Neuronal stem cell (in vitro differentiated cells): ENCODE measurements at places on chromosomes 4 and X.

GRCh38 chr4:120691536-120691935 is 231.0 kb downstream of the PRDM5 start:
- H3K4me3 ChIP-seq: no peak overlapping the region
- DNase-seq: no peak
- H3K27me3 ChIP-seq: no peaks in the 10 kb centered on the region
- no peak overlapping the region for H3K27ac ChIP-seq
- H3K4me1 ChIP-seq: no peaks in the 10 kb centered on the region

GRCh38 chr4:113467581-113467980 is 294.0 kb downstream of the CAMK2D start:
- no peaks in the 10 kb centered on the region for H3K36me3 ChIP-seq
- H3K4me3 ChIP-seq: no peak overlapping the region
- H3K27me3 ChIP-seq: no peaks in the 10 kb centered on the region
- peaks cover 4% of the 10 kb centered on the region for H3K4me1 ChIP-seq

GRCh38 chr4:26866781-26867180 is 6.1 kb downstream of the STIM2 start:
- H3K4me3 ChIP-seq: no peak overlapping the region
- H3K27ac ChIP-seq: no peak overlapping the region
- H3K4me1 ChIP-seq: no peaks in the 10 kb centered on the region
- no peak for DNase-seq
- no peaks in the 10 kb centered on the region for H3K27me3 ChIP-seq

DNA sequence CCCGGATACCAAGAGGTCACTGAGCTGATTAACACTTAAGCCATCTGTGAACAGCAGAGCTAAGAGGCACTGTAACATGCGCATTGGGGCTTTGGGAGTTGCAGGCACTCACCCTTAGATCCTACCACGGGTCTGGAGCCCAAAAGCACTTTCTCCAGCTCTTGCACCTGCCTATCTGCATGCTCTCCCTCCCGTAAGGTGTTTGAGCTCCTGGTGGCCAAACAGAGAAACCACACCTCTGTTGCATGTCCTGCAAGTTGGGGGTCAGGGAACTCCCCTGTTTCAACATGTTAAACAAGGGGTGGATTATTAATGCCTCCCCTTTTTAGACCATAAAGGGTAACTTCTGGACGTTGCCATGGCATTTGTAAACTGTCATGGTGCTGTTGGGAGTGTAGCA is 49.8 kb downstream of the GYPA start:
- H3K4me1 ChIP-seq: no peaks in the 10 kb centered on the region
- no peak overlapping the region for H3K4me3 ChIP-seq
- no peaks in the 10 kb centered on the region for H3K27me3 ChIP-seq
- no peak for DNase-seq
- no peak overlapping the region for H3K27ac ChIP-seq
- H3K36me3 ChIP-seq: no peaks in the 10 kb centered on the region

DNA sequence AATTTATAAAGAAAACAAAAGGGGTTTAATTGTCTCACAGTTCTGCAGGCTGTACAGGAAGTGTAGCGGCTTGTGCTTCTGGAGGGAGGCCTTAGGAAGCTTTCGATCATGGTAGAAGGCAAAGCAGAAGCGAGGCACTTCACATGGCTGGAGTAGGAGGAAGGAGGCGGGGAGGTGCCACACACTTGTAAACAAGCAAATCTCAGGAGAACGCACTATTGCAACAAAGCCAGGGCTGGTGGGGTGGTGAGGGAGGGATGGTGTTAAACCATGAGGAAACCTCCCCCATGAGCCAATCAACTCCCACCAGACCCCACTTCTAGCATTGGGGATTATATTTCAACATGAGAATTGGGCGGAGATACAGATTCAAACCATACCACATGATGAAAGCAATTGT is 1116.3 kb downstream of the FAT4 start:
- H3K36me3 ChIP-seq: no peaks in the 10 kb centered on the region
- H3K4me3 ChIP-seq: no peak overlapping the region
- no peak for DNase-seq
- no peak overlapping the region for H3K27ac ChIP-seq

DNA sequence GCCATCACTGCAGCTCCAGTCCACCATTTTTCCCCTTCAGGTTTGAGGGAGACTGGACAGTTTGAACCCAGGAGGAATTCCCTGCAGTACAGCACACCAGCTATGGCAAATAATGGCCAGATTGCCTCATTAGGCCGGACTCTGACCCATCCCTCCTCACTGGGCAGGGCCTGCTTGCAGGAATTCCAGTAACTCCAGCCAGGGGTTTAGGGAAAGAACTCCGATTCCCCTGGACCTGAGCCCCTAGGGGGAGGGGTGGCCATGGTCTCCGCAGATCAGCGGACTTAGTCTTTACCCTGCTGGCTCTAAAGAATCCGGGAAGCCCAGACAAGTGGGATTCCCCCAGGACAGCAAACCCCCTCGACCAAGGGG is 342.8 kb downstream of the DMD start:
- no peaks in the 10 kb centered on the region for H3K4me1 ChIP-seq
- no peak overlapping the region for H3K27ac ChIP-seq
- H3K4me3 ChIP-seq: no peak overlapping the region
- H3K36me3 ChIP-seq: no peaks in the 10 kb centered on the region

DNA sequence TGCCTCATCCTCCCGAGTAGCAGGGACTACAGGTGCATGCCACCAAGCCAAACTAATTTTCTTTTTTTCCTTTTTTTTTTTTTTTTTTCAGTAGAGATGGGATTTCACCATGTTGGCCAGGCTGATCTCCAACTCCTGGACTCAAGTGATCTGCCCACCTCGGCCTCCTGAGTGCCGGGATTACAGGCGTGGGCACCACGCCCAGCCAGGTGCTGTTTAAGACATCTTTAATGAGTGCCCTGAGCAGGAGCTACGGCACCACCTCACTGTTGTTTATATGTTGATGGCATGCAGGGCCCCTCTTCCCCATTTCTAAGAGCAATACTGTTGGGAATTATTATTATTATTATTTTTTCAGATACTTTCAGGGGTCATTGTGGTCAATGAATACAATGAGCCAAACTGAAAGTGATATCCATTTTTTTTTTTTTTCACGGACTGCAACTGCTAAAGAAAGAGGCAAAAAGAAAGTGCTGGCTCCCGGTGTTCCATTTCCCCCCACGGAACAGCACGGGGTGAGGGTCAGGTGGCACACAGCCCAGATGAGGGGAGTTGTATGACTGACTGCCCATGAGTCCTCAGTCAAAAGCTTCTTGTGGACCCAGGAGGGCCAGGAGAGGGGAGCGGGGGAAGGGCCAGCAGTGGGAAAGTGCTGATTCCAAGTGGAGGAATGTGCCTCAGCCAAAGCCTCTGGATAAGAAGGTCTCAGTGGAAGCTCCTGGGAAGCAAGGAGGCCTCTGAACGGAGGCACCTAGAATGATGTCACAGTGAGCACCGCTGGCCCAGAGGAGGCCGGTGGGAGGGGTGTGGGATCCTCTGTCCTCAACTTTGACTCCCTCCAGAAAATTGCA is 101.8 kb upstream of the HPF1 start:
- H3K27ac ChIP-seq: no peak overlapping the region
- peaks cover 4% of the 10 kb centered on the region for H3K4me1 ChIP-seq
- no peak overlapping the region for H3K4me3 ChIP-seq
- no peak for DNase-seq
- H3K36me3 ChIP-seq: no peaks in the 10 kb centered on the region

DNA sequence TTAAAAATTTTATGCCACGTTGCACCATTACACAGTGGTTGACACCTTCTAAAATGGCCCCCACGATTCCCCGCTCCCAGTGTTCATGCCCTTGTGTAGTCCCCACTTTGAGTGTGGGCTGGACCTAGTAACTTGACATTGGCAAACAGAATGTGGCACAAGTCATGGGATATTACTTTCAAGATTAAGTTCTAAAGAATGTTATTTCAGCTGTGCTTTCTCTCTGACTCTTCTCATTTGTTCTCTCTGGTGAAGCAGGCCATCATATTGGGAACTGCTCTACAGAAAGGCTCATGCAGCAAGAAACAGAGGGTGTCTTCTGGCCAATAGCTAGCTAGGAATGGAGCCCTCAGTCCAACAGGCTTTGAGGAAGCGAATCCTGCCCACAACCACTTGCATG is 67.1 kb downstream of the ATXN3L start:
- no peak overlapping the region for H3K27ac ChIP-seq
- no peak for DNase-seq
- no peaks in the 10 kb centered on the region for H3K27me3 ChIP-seq
- H3K4me3 ChIP-seq: no peak overlapping the region

GRCh38 chrX:155246748-155247147 is 17.5 kb downstream of the RAB39B start:
- H3K27me3 ChIP-seq: no peaks in the 10 kb centered on the region
- no peaks in the 10 kb centered on the region for H3K36me3 ChIP-seq
- no peak overlapping the region for H3K4me3 ChIP-seq
- DNase-seq: no peak
- no peak overlapping the region for H3K27ac ChIP-seq

- DNase-seq: no peak
- no peak overlapping the region for H3K4me3 ChIP-seq
- no peak overlapping the region for H3K27ac ChIP-seq
- no peaks in the 10 kb centered on the region for H3K27me3 ChIP-seq
- peaks cover 22% of the 10 kb centered on the region for H3K4me1 ChIP-seq
- H3K36me3 ChIP-seq: peaks cover 4% of the 10 kb centered on the region
Observed at GRCh38 chr4:40846532-40846931, 96.8 kb downstream of the NSUN7 start.

DNA sequence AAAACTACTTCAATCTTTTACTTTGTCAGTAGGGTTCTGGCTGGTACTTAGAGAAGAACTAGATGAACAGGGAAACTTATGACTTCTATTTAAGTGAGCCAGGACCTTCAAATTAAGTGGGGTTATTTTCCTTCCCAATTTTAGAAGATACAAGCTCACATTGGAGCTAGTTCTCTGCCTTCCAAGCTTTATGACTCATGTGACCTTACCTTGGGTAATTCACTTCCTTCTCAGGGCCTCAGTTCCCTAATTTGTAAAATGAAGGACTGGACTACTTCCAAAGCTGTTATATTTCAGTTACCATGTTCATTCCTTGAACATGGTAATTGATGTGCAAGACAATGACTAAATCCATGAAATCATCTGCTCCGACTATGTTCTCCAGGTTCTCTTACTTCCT is 32.0 kb upstream of the DCX start:
- H3K4me3 ChIP-seq: no peak overlapping the region
- no peaks in the 10 kb centered on the region for H3K36me3 ChIP-seq
- H3K27ac ChIP-seq: no peak overlapping the region
- no peaks in the 10 kb centered on the region for H3K4me1 ChIP-seq
- peaks cover 3% of the 10 kb centered on the region for H3K27me3 ChIP-seq
- DNase-seq: no peak

GRCh38 chrX:149145845-149146285 is 359.2 kb downstream of the IDS start:
- no peaks in the 10 kb centered on the region for H3K27me3 ChIP-seq
- no peak for DNase-seq
- no peaks in the 10 kb centered on the region for H3K36me3 ChIP-seq
- no peak overlapping the region for H3K27ac ChIP-seq
- H3K4me1 ChIP-seq: no peaks in the 10 kb centered on the region

GRCh38 chrX:115560978-115561604 is at the start of gene PLS3:
Gene PLS3, plus strand, starts transcription at chrX:115561174. Its CDS starts 49,077 bp downstream, at chrX:115610251.
- H3K4me3 ChIP-seq: peak within 1 kb of the TSS; percentile 64
- peak; percentile 52 for DNase-seq
- H3K27ac ChIP-seq: no peak within 1 kb of the TSS
- H3K27me3 ChIP-seq: peaks cover 14% of the 10 kb centered on the region

DNA sequence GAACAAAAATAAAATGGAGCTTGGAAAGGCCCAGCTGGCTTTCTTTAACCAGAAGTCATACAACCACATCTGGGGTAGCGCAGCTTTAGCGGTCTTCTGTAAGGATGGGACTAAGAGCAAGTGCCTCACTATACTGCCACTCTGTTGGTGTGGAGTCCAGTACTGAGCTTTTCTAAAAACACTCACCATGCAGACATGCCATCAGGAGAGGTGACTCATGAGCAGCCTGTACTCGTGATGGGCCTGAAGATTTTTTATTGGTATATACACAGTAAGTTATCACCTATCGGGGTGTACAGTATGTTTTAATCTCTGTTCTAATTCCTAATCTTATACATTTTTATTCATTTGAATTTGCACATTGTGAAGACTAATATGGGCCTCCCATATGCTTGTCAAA is 9.6 kb downstream of the PPP3CA start:
- peaks cover 2% of the 10 kb centered on the region for H3K4me1 ChIP-seq
- H3K27ac ChIP-seq: no peak overlapping the region
- no peaks in the 10 kb centered on the region for H3K27me3 ChIP-seq

DNA sequence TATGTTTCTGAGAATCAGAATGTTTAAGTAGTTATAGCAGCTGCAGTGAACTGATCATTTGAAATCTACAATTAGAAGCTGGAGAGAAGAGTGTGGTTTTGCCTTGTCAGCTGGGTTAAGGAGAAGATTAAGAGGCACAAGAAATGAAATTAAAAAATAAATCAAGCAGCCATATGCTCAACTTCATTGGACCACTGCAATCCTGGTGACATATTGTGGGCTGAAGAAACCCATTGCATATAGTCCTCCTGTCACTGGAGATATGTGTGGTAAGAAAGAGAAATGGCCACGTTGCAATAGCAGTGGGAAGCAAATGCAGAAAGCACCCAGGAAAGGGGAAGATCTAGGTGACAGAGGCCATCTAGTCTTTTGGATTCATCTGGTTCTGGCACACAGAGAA is 63.0 kb downstream of the INTS12 start:
- no peak for DNase-seq
- no peaks in the 10 kb centered on the region for H3K27me3 ChIP-seq
- H3K4me3 ChIP-seq: no peak overlapping the region
- no peak overlapping the region for H3K27ac ChIP-seq

DNA sequence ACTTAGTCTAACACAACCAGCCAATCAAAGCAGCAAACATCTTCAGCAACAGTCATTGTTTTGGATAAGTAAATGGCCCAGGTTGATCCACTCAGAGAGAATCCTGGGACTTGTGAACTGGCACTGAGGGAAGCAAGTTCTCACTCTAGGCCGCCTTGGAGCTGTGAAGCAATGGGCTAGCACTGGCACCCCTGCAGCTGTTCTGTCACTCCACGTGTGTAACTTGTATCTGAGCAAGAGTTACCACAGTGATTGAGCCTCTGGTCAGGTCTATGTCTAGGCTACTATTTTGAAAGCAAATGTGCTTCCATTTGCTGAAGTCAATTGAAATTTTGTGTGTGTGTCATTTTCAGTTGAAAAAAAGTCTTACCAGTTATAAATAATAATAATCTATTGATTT is 57.2 kb upstream of the HS3ST1 start:
- no peak for DNase-seq
- no peaks in the 10 kb centered on the region for H3K27me3 ChIP-seq
- H3K4me1 ChIP-seq: no peaks in the 10 kb centered on the region
- H3K36me3 ChIP-seq: no peaks in the 10 kb centered on the region

DNA sequence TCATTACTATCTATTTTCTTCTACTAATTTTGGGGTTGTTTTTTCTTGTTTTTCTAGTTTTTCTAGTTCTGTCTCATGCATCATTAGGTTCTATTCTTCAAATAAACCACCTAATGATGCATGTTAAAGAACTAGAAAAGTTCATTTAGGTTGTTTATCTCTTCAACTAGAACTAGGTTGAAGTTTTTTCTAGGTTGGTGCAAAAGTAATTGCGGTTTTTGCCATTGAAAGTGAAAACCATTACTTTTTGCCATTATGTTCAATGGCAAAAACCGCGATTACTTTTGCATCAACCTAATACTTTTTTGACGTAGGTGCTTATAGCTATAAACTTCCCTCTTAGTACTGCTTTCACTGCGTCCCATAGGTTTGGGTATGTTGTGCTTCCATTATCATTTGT is 64.4 kb upstream of the SLC7A3 start:
- H3K36me3 ChIP-seq: no peaks in the 10 kb centered on the region
- H3K27me3 ChIP-seq: no peaks in the 10 kb centered on the region
- DNase-seq: no peak
- no peaks in the 10 kb centered on the region for H3K4me1 ChIP-seq
